ENCODE measurements at places on chromosomes 16 and 17.

DNA sequence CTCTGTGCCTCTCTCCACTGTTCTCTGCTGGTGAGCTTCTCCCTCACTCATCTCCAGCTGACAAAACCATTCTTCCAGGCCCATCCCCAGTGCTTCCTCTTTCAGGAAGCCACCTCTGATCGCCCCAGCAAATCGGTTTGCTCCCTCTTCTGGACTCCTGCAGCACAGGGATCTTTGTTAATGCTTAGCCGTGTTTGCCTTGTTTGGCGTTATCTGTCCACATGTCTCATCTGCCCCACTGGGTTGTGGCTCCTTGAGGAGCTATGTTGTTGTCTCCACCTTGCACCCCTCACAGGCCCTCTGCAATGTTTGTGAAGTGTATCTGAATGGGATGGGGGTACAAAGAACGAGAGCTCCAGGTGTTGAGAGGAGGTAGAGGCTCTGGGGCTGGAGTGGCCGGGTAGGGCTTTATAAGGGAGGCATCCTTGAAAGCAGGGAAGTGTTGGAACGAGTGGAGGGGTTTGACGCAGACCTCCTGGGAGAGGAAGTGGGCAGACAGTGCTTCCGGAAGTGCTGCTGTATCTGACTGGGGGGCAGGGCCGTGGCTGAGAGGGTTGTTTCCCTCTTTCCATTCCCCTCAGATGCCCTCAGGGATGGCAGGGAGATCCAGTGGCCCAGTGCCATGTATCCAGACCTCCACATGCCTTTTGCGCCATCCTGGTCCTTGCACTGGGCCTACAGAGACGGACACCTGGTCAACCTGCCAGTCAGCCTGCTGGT is 27.8 kb downstream of the CASKIN2 start:
- DNase-seq = no peak

DNA sequence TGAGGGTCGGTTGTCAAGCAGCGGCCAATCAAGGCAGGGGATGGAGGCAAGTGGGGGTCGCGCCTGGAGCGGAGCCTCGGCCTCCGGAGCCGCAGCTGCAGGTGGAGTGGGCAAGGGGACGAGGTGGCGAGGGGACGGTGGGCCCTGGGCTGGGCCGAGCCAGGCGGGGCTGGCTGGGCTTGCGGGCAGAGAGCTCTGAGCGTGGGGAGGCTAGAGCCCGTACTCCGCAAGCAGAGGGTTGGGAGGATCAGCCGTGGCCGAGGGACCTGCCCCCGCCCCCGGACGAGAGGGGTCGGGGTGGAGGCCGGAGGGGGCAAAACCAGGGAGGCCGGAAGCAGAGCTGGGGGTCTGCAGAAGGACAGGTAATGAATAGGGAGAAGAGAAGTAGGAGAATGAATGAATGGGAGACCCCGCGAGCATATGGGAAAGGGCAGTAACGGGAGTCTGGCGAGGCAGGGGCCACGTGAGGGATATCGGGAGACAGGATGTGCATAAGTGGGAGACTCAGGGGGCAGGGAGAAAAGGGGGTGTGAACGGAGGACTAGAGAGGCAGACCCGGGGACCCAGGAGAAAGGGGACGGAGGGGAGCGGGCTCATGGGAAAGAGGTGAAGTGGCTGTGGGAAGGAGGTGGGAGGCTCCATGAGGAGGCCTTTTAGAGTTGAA is at the start of gene KATNB1:
Gene KATNB1 (plus strand): TSS at position 16 of the 664 bp plus-strand sequence. CDS start 1,474 bp downstream, outside the sequence.
- DNase-seq = no peak

DNA sequence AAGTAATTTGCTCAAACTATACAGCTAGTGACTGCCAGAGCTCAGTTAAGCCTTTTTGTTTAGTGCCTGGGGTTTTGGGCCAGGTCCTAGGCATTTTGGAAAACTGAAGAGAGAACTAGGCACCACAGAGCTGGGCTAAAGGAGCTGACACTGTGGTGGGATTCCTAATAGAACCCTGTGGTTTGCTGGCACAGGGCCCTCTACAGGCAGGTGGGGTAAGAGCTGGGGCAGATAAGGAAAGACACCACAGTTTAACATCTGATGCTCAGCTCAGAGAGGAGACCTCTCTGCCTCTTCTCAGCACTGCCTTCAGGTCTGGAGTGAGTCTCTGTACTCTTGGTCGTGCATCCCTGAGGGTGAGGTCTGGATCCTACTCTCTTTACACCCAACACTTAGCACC is 121.2 kb downstream of the SNX11 start:
- no peak for DNase-seq

- DNase-seq = no peak
These were observed 675.3 kb downstream of the MAF start for GRCh38 chr16:78925083-78925767.

- no peak for DNase-seq
These were observed 71.0 kb downstream of the CDRT15 start for GRCh38 chr17:14165616-14166015.
